Stimulated activated CD8-positive, alpha-beta memory T cell treated with anti-CD3 and anti-CD28 coated beads, Interleukin-4, amount 100 ng/mL, for 4 hours (primary cell): ENCODE measurements at places on chromosomes 7 and 10.

- no peak for DNase-seq
Observed at GRCh38 chr7:94382746-94383145, 11.9 kb upstream of the COL1A2 start.

- no peak for DNase-seq
Observed at GRCh38 chr7:98283127-98283886, 1.8 kb downstream of the BRI3 start.

GRCh38 chr10:22629852-22630233, 84.5 kb downstream of the PIP4K2A start:
- no peak for DNase-seq

DNA sequence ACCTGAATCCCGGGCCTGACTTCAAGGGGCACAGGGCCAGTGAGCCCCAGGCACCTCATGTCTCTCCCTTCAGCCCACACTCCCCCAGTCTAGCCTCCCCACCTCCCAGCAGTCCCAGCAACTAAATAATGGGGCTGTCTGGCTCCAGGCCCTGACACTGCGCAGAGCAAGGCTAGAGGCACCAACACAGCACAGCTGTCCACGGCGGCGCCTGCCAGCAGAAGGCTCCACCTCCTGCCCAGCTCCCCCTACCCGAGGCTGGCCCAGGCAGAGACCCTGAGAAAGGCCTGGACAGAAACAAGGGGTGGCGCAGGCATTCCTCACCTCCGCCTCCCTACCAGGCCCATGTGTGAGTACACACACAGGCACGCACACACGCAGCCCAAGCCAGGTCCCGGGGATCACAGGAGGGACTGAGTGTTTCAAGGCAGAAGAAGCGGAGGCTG, 6.1 kb downstream of the KCNH2 start:
- no peak for DNase-seq

GRCh38 chr10:98460837-98461499, 14.2 kb upstream of the HPS1 start:
- DNase-seq: no peak

GRCh38 chr7:105776986-105777910, 99.2 kb downstream of the ATXN7L1 start:
- no peak for DNase-seq

- DNase-seq: no peak
Observed at GRCh38 chr7:91852263-91852741, 28.2 kb downstream of the MTERF1 start.

GRCh38 chr10:34814913-34815184, 247 bp downstream of the PARD3 start:
- DNase-seq: no peak

GRCh38 chr7:48760528-48761265, 163.7 kb upstream of the CDC14C start:
- DNase-seq: no peak

DNA sequence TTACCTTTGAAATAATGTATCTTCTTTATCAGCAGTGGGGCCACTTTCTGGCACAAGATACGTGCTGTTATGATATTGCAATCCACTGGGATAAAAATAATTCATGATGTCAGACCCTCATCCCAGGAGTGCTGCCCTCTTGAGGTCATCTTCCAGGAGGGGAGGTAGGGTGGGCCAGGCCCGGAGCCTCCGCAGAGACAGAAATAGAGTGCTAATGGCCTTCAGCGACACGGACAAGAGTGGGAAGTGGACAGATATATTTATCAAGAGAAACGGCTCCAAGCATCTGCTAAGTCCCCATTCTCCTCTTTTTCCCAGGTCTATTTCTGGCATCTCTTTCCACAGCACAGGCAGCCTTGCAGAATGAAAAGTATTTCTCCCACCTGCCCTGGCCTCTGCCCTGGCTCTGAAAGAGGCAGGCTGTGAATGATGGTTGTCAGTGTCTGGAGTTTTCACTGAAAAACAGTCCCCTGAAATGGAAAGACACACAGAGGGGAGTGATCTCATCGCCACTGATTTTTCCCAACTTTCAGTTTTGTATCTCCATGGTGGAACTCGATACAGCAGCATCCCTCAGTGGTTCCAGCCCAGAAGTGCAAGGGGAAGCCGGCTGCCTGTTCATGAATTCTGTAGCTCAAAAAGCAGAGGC, 251.7 kb upstream of the MYO3A start:
- DNase-seq: no peak

GRCh38 chr7:132164558-132165125, 411.6 kb downstream of the PLXNA4 start:
- DNase-seq: no peak

DNA sequence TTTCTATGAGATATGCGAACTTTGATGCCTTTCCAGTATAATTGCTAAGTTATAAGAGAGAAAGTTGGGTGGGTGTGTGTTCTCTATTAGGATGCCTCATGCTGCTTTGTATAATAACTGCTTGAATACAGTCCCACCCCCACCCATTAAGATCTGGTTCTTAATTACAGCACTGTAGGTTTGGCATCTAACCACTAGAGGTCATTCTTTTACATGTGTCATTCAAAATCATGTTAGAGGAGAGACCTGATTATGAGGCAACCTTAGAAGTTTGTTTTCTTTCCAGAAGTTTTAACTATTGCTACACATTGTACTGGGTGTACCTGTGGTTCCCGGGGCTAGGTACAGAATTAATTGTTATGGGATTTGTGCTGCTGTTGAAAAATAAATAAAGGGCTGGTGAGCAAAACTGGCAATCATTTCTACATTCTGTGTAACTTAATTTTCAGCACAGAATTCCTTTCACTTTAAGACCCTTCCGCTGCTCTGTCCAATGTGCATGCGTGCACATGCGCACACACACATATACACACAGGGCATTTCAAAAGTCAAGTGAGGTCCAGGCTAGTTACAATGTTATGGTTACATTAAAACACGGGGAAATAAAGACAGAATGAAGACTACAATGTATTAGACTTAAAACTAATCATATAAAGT, 1156.3 kb downstream of the SORCS3 start:
- DNase-seq: no peak

GRCh38 chr7:100373261-100373831, at the start of gene PILRA:
Gene PILRA (plus strand): TSS chr7:100373487. CDS start chr7:100373657, 170 bp downstream.
- DNase-seq: no peak

DNA sequence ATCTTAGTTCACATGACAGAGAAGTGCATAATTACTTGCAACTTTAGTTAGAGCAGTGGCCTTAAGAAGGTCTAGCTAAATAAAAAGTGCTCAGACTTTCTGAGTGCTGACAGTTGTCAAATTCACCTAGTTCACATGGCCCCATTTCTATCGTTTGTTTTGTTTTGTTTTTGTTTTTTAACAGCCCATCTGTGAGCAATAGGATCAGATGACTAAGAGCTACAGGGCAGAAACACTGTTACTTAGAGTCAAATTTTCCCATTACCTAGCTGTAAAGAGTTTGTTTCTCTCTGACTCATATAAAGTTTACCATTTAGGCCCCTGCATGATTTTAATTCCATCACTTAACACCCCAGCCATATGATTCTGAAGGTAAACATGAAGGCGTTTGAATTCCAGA, 18.8 kb downstream of the CAV1 start:
- DNase-seq: no peak

- DNase-seq: no peak
Observed at GRCh38 chr7:155505422-155505793, 41.0 kb downstream of the CNPY1 start.

GRCh38 chr7:95676691-95677090, 80.4 kb upstream of the PDK4 start:
- no peak for DNase-seq

DNA sequence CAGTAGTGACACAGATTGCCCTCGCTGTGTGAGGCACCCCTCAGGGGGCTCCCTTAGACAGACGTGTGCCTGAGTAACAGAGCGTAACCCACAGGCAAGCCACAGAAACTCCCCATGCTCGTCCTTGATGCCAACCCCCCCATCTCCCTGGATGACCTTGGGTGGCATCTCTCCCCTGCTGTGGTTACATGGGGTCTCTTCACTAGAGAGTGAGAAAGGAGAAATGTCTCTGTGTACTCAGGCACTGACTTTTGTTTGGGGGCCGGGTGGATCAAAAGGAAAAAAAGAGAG, 1.1 kb upstream of the ASB10 start:
- no peak for DNase-seq

DNA sequence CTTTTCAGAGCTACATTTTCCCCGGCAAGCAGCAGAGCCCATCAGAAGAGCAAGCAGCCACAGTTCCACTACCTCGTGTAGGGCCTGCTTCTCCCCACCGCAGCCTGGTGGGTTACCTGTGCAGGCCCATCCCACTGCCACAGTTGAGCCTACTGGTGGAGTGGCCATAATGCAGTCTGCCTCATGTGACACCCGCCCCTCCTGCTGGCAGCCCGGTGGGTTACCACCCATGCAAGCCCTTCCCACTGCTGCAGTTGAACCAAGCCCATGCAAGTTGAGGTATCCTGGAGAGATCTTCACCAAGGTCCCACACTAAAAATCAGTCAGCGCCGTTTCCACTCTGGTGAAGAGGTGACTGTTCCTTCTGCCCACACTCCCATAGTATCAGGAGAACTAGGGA, 32.1 kb upstream of the CNNM1 start:
- DNase-seq: no peak

GRCh38 chr10:33716501-33717267, 382.2 kb upstream of the NRP1 start:
- no peak for DNase-seq

DNA sequence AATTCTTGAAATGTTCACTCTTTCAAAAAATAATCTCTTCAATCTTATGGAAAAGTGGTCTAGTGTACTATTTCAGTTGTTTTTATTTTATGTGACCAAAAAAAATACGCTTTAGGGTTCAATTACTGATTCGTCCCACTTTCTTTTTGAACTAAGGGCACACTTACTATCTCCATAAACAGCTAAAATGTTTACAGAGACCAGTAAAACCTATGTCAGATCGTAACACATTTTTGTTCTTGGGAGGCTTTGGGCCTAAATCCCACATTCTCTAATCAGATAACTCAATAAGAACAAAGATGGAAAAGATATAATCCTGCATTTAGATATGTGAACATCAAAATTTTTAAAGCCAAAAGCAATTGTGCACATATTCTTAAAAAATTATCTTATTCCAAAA, 29.8 kb upstream of the EPC1 start:
- no peak for DNase-seq

DNA sequence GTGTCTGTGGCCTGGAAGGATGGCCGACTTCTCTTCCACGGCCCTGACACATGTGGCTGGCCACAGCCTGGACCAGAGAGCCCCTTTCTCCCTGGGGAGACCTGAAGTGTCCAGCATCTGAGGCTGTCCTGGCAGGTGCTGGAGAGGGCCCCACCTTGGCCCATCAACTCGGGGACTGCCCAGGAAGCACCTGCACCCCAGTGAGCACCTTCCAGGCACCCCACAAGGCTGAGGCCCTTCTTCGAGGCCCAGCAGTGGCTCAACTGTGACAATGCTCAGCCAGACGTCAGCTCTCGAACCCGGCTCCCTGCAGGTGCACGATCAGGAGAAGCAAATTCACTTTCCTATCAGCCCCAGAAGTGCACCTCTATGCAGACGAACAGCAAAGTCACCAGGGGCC, 24.3 kb downstream of the RGS10 start:
- no peak for DNase-seq

DNA sequence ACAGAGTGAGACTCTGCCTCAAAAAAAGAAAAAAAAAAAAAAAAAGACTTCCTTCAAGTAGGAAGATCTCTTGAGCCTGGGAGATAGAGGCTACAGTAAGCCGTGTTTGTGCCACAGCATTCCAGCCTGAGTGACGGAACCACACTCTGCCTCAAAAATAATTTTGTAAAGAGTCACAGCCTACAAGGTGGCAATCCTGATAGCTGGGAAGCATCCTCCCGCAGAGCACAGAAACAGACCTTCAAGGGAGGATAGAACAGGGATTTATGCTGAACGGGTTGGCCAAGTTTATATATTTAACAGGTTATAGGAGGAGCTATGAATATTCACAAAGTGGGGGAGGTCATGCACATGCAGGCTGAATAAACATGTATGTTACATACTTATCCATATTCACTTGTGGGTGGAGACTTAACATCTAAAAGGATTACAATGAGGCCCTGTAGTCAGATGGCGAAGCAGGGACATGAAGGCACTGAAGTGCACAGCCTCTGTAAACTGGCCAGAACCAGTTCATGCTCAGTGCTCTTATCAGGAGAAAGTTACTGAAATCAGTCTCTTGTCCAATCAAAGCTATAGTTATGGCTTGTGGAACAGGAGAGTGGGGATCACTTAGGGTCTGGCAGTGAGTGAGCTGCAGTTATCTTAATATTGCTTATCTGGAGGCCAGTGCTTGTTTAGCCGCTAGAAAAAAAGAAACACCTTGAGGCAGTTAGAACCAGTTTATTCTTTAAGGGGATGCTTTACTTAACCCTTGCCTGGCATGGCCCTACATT, 6.8 kb downstream of the LMBR1 start:
- no peak for DNase-seq

- DNase-seq: no peak
Observed at GRCh38 chr10:86686972-86687371, 18.7 kb downstream of the LDB3 start.

- no peak for DNase-seq
Observed at GRCh38 chr10:129932182-129932581, 31.9 kb downstream of the EBF3 start.

- no peak for DNase-seq
Observed at GRCh38 chr10:118901906-118902305, 127.6 kb upstream of the NANOS1 start.

DNA sequence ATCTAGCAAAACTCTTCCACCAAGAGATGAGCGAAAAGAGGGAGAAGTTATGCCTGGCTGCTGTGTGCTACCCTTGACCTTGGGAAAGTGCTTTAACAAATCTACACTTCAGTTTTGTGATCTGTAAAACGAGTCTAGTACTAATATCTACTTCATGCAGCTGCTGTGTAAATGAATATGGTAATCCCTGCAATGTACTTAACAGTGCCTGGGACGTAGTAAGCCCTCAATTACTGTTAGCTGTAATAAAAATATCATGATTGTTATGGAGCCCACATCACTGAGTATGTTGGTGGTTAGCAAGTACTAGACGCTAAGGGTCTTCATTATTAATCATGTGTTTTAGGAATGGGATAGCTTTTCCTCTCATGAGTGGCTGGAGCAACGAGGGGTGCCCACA, 80.5 kb downstream of the LYZL1 start:
- no peak for DNase-seq

DNA sequence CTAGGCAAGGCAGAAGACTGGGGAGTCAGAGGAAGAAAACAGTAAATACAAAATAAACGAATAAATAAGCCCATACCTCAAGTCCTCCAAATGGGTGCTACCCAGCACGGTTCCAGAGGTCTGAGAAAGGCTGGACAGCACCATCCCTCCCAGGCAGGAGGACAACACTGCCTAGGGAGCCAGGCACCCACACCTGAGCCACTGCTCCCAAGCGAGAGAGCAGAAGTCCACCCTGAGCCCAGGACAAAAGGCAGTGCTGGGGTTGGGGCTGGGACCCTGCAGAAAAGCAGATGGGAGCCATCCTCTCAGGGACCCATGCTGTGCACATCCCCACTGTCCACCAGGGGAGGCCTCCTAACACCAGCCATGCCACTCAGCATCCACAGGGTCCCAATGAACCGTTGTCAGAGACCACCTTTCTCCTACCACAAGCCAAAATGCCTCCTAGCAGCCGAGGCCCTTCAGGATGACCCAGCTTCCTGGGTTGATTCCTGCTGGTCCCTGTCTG, 16.2 kb downstream of the GFRA1 start:
- no peak for DNase-seq

- DNase-seq: no peak
Observed at GRCh38 chr7:75555736-75556135, 63.6 kb downstream of the SPDYE5 start.

- DNase-seq: no peak
Observed at GRCh38 chr7:148327379-148327778, 263.2 kb upstream of the C7orf33 start.

- no peak for DNase-seq
Observed at GRCh38 chr10:29728541-29729049, 93.8 kb upstream of the SVIL start.
